Activated T-helper 9 cell treated with anti-CD3 and anti-CD28 coated beads, Interleukin-2, amount 50 U/mL, for 16 hours (primary cell): ENCODE measurements at places on chromosomes 3 and 15.

DNA sequence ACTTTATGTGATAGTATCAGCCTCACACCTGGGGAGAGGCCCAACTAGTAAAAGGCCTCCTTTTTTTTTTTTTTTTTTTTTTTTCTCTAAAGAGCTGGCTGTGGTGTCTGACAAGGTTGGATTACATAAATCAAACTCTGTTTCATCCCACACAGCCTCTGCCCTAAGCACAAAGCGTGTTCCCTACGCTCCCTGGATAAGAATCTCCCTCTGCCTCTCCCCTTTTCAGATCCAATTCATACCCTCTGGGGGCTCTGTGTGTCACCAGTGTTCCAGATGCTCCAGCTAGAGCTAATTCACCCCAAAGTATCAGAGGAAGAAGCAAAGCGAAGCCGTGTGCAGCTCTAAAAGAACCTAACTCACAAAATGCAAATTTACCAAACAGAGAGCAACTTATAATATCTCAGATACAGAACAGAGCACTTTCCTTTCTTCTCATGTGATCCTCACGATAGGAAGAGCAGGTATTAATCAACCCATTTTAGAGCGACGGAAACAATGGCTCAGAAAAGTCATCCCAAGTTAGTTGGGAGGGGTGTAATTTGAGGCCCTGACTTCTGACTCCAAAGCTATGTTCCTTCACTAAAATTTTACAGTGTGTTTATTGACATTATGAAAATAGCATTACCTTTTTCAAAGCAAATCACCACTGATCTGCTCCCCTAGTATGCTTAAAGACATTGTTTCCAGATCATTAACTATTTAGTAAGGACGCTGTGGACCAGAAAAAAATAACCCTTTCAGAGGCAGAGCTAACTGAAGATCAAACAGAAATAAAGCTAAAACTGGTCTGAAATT lies 12.4 kb downstream of the BMF start:
- DNase-seq: no peak

GRCh38 chr15:38617831-38618230 lies 53.2 kb upstream of the RASGRP1 start:
- DNase-seq: no peak

- DNase-seq: no peak
Observed at GRCh38 chr3:29414468-29415224, 133.8 kb downstream of the RBMS3 start.

DNA sequence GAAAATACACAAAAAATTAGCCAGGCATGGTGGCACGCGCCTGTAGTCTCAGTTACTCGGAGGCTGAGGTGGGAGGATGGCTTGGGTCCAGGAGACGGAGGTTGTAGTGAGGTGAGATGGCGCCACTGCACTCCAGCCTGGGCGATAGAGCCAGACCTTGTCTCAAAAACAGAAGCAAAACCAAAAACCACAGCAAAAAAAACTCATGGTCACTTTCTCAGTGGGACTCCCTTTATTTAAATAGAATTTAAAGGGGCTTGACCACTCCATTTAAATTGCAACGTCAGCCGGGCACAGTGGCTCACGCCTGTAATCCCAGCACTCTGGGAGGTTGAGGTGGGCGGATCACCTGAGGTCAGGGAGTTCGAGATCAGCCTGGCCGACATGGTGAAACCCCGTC lies 32.8 kb downstream of the ARHGAP31 start:
- DNase-seq: no peak

DNA sequence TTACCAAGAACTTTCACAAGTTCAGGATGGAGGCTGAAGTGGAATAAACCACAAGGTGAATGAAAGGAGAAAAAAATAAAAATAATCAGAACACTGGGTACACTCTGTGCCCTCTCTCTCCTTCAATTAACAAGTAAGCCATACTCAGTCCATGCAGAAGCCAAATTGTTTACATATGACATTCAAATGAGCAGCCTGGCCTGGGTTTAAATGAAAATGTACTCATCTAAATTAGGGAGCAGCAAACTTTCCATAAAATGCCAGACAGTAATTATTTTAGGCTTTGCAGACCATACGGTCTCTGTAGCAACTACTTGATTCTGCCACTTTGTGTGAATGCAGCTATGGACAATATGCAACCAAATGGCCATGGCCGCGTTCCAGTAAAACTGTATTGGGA lies 376.6 kb downstream of the MAGI1 start:
- no peak for DNase-seq

GRCh38 chr3:3734881-3735280 lies 64.3 kb upstream of the LRRN1 start:
- no peak for DNase-seq

DNA sequence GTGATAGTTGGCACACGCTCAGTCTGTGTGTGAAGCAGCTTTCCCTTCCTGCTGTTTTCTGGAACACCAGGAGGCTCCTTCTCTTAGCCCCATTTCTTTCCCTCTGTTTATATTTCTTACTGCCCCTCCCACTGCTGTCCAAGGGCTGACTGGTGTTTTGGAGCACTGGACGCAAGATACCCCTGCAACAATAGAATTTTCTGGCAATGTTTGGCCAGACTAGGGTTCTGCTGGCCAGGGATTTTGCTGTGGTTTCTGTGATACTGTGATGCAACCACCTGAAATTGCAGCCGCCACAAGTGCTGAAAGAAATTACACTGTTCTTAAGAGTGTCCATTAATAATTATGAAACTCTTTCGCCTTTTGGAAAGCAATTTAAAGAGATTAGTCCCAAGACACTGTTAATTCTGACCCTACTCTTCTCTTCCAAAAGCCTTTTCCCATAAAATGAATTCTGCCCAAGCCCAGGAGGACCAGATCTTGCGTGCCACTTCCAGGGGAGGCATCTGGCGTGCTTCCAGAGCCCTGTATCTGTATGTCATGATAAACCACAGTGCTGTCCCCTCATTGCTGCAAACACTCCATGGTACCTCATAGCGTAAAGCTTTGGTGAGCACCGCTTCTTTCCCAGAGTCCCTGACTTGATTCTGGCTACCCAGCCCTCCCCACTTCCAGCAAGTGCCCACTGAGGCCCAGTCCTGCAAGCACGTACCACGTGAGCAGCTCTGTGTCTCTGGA lies 159.4 kb upstream of the CHRM5 start:
- no peak for DNase-seq

- DNase-seq: no peak
Observed at GRCh38 chr3:196067439-196067838, 14.5 kb downstream of the TFRC start.

GRCh38 chr3:126342991-126343648 lies 14.1 kb downstream of the KLF15 start:
- DNase-seq: no peak
